ENCODE measurements at places on chromosomes 4 and X.

GRCh38 chrX:45266456-45266855 lies 65.8 kb upstream of the DIPK2B start:
- DNase-seq, result no peak

DNA sequence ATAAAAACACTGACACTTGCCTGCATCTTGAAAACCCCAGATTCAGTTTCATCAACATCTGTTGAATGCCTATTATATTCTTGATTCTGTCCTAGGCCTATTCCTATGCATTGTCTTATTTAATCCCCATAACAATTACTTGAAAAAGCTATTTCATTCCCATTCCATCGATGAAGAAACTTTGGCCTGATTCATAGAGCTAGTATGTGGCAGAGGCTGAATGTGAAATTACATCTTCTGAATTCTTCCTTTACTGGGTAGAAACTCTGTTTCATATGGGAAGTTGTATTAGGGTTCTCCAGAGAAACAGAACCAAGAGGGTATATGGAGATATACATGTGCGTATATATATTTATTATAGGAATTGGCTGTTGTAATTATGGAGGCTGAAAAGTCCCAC lies 35.0 kb upstream of the SLC4A4 start:
- no peak for DNase-seq

DNA sequence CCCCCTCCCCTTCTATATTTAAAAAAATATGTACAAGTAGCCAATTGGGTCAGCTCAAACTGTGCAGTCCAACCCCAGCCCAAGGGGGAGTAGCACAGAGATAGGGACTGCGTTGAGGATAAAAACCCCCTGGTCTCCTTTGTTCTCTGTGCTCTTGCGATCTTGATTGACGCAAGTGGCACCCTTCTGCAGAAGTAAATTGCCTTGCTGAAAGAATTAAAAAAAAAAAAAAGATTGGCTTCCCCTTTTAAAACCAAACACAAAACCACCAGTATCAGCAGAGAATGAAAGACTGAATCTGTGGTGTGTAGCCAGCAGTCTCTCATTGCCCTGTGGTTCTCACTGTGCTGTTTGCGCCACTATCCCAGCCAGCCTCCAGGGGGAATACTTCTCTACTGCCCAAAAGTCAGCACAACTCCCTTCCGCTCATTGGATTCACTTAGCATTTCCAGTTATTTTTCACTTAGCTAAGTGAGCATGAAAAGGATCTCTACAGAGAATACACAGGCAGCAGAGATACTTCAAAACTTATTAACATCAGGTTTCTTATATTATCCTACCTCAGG lies 29.7 kb downstream of the MANBA start:
- DNase-seq, result no peak

GRCh38 chr4:140372751-140373327 lies 607 bp upstream of the SCOC start:
- no peak for DNase-seq

GRCh38 chr4:142556048-142556447 lies 290.1 kb downstream of the INPP4B start:
- DNase-seq, result no peak

DNA sequence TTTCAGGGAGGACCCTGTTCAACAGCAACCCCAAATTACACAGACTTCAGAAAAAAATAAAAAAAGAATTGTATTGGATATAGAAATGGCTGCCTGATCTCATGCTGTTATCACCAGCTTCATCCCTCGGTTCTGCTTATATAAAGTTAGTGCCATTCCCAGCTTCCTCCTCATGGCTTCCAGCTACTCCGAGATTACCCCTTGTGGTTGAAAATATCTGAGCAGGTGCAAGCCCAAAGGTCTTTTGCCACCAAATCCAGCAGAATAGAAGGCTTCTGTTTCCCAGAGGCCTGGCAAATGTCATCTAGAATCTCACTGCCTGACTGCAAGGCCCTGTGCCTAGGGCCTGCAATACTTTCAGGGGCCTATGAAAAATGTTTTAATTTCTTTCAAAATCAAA lies 13.8 kb upstream of the HPGDS start:
- DNase-seq, result no peak

DNA sequence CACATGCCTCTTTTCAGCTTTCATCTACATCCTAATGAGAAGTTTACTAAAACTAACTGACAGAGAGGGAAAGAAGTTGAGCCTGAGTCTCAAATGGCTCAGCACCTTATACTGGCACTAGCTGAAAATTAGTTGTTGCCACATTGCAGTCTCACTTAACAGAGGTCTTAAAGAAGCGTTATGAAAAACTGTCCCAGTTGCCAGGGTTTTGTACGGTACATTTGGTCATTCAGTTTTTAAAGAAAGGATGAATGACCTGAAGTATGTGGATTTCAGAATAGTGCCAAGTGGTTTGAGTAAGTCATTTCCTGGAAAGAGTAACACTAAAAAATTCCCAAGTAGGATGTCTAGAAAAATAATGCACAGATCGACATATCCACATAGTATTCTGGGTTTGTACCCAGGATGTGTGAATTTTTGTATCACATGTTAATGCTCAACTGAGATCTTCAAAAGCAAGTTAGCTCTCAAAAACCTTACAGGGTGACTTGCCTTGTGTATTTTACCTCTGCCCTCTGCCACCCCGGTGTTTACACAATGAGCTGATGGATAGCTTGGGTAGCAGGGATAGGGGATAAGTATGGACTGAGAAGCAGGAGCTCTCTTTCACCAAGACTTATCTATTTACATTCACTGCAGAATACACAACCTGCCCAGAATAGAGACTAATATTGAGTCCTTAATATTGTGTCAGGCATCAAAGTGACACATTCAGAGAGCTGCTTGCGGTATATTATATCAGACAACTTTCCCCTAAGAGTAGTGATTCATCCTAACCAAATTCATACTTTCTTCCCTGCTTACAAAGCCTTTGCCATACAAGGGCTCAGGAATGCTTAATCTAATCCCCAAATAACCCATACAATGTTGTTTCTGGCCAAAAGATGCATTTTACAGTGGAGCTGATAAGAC lies 1075.7 kb upstream of the PABPC4L start:
- DNase-seq, result no peak

GRCh38 chr4:112818594-112818965 lies 181.6 kb downstream of the LARP7 start:
- no peak for DNase-seq

GRCh38 chr4:94519925-94520789 lies 68.4 kb downstream of the PDLIM5 start:
- no peak for DNase-seq

DNA sequence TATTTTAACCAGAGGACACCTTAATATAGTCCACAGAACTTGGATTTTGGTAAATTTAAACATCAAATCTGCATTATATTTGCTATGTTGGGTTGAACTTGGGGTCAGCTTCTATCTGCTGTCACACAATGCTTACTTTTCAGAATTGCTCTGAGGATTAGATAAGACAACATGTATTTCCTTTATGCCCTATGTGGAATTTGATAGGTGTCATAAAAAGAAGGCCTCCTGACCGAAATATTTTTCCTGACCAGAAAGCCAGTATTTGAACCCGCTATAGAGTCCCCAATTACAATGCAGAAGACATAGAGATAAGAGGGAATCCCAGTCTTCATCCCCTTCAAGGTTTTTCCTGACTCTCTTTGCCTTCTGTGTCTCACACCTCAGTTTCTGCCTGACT lies 4.1 kb downstream of the MTTP start:
- DNase-seq, result no peak

DNA sequence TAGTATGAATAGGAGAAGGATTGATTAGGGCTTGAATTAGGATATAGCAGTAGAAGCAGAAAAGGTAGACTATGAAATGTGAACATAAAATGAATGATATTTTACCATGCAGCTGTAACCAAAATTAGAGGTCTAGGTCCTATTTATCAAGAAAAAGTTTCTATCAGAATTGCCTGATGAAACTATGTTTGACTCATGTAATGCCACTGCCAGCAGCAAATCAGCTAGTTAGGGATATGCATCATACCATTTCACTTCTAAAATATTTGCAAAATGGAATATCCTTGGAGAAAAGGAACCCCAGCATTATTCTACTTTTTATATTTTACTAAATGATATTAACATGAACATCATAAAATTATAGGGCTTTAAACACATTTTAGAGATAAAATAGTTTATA lies 188.4 kb downstream of the WDFY3 start:
- no peak for DNase-seq

DNA sequence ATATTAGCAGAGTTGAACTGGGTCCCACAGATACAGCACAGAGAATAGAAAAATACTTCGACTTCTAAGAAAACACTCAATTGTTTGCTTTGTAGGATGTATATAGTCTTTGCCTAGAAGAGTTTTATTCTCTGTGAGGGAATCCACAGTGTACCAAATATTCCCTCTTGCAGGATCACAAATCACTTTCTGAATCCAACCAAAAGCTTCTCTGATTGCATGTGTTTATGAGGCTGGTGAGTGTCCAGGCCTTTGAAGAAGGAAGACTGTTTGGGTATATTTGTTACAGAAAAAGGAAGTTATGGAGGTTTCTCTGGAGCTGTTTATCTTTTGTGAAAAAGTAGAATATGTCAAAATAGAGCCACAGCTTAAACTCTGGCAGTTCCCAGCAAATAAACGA lies 423.2 kb downstream of the AFF2 start:
- DNase-seq, result no peak

GRCh38 chr4:47561331-47561730 lies 76.3 kb downstream of the ATP10D start:
- DNase-seq, result no peak

GRCh38 chr4:109998867-109999584 lies 86.3 kb downstream of the EGF start:
- DNase-seq, result peak; percentile 18

GRCh38 chr4:5030221-5030620 lies 11.0 kb upstream of the CYTL1 start:
- no peak for DNase-seq

- DNase-seq, result peak; percentile 54
These were observed 18.3 kb downstream of the SORBS2 start for GRCh38 chr4:185793716-185794115.

DNA sequence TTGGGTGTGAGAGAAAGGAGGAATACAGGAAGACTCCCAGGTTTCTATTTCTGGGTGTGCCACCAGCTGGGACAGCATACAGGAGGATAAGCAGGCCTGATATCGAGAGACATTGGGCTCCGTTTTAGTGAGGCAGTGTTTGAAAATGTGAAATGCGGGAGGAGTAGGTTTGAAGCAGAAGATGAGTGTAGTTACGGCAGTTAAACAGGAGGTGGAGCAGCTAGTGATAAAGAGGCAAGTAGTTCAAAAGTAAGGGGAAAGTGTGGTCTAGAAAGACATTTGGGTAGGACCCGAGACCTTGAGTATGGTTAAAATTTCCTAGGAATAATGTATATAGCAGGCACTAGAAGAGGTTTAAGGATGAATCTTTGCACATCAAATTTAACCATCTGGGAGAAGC lies 42.4 kb downstream of the DCUN1D4 start:
- DNase-seq, result no peak

- DNase-seq, result no peak
These were observed 47.1 kb downstream of the ALG13 start for GRCh38 chrX:111728096-111728495.

DNA sequence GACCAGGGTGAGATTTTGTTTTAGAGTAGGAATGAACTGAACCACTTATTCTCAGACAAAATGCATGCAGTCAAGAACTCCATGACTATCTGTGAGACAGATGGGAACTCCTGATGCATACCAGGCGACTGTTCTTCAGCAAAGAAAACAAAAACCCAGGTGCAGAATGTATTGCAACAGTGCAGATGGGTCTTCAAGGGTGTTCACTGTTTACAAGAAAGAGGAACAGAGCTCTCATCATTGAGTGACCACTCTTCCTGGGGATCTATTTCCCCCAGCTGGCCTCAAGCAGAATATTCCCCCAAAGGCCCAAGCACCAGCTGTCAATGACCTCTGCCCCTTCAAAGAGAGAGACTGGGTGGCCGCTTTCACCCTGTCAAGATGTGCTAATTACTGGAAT lies 39.7 kb upstream of the BMP3 start:
- DNase-seq, result no peak

DNA sequence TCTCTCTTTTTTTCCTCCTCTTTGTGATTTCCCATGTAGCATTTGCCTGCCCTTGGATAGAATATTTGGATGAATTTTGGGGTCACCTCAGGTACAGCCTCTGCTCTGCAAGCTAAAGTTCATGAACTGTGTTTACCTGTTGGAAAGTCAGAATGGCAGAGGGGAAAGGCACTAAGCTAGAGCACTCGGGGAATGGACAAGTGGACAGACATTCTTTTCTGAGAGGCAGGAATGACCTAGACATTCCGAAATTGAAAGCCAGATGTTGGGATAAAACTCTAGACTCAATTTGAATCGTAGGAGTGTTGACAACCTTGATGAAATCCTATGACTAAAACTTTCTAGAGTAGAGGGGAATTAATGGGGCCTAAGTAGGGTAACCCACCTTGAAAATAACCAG lies 56.1 kb downstream of the LUZP4 start:
- no peak for DNase-seq

- no peak for DNase-seq
These were observed 100.3 kb downstream of the SORBS2 start for GRCh38 chr4:185711726-185712125.

DNA sequence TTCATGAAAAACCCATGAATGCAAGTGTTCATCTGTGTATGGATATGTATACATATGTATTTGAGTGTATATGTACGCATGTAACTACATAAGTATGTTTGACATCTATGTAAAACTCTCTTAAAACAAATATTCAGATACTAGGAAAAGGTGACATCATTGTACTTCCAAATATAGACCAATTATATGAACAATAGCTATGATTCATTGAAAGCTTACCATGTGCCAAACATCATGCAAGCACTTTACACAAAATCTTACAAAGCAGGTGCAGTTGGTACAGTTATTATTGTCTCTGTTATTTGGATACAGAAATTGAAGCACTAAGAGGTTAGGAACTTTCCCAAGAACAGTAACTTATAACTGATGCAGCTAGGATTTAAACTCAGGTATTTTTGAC lies 21.4 kb downstream of the MAGEB17 start:
- no peak for DNase-seq

GRCh38 chr4:155099231-155099630 lies 109.2 kb upstream of the NPY2R start:
- DNase-seq, result no peak

- peak; percentile 15 for DNase-seq
These were observed 99.3 kb upstream of the ARMCX2 start for GRCh38 chrX:101759000-101759399.

DNA sequence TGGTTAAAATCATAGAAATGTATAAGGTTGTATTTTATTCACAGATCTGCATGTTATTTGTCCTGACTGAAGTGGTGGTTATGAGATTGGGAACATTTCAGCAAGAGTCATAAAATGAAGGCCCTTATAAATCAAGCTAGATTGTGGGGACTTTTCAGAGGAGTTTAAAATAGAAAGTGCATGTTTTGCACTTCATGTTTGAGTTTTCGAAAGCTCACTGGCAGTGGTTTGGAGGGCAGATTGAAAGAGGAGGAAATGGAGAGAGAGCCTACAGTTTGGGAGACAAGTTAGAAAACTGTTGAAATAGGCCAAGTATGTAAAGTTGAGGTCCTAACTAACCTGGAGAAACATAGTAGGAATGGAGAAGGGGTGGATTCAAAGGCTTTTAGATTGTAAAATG lies 124.9 kb downstream of the KDM6A start:
- DNase-seq, result no peak
